ENCODE measurements at places on chromosomes 2 and 18.

DNA sequence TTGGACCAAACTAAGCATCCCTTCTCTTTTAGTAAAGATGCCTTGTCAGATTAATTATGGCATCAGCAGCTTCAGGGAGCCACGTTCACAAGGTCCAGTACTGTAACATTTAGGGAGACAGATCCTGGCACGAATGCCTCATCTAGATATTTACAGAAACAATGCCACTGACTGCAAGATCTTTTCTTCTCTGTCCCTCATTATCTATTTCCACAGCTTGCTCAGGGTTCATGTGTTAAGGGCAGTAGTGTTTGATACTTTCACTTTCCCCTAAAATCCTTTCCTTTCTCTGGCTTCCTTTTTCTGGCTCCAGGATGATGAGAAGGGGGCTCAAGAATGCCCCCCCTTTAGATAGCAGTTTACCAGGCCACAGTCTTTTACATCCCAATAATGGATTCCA is 393.9 kb downstream of the BCL11A start:
- no peak for DNase-seq

GRCh38 chr2:79771493-79771892 is 258.6 kb downstream of the CTNNA2 start:
- no peak for DNase-seq

- DNase-seq = no peak
These were observed 158.4 kb downstream of the GALNT14 start for GRCh38 chr2:30979822-30980245.

GRCh38 chr2:49719241-49719640 is 564.9 kb upstream of the FSHR start:
- DNase-seq = no peak

DNA sequence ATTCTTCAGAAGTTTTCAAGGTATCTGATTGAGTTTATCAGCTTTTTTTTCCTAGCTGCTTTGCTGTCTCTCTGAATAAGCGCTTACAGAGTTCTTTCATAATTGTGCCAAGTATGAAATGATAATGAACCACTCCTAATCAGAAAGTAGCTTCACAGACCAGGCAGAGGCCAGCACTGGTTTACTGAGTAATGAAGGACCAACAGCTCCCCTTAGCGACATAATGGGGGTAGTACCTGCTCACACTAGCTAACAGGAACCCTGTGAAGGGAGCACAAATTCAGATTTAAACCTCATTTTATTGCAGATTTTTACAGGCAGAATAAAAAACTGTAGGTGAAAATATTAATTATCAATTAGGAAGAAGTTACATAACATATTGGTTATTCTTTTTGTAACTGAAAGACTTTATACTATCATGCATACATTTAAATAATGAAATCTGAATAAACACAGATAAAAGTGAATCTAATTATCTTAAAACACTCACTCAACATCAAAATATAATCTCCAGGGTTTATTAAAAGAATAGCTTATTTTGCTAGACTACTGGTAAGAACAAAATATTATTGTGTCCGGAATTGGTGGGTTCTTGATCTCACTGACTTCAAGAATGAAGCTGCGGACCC is 53.7 kb upstream of the LRRC30 start:
- no peak for DNase-seq

DNA sequence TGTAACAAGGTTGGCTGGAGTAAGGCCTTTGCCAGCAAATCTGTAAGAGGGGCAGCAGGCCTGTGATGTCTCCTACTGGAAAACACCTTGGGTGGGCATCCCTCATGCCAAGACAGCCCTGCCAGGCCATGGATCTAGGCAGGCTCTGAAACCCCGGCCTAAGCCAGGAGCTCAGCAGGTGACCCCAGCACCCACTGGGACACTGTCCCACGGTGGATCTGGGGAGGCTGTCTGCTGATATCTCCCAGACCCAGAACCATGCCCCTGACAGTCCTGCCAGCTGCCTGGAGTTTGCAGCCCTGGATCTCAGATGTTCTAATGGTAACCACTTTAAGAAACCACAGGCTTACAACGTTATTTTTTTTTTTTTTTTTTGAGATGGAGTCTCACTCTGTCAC is 117.7 kb downstream of the ZNF516 start:
- peak; percentile 61 for DNase-seq

GRCh38 chr2:214774108-214774507 is 35.4 kb downstream of the BARD1 start:
- no peak for DNase-seq

- DNase-seq = no peak
These were observed 95.6 kb downstream of the LAMA3 start for GRCh38 chr18:23784832-23785245.

GRCh38 chr2:233447506-233448219 is 93.4 kb downstream of the DGKD start:
- peak; percentile 76 for DNase-seq

- DNase-seq = no peak
These were observed 7.6 kb downstream of the TTC39C start for GRCh38 chr18:24022161-24022560.

GRCh38 chr2:144217853-144218633 is 301.9 kb downstream of the ZEB2 start:
- DNase-seq = no peak

DNA sequence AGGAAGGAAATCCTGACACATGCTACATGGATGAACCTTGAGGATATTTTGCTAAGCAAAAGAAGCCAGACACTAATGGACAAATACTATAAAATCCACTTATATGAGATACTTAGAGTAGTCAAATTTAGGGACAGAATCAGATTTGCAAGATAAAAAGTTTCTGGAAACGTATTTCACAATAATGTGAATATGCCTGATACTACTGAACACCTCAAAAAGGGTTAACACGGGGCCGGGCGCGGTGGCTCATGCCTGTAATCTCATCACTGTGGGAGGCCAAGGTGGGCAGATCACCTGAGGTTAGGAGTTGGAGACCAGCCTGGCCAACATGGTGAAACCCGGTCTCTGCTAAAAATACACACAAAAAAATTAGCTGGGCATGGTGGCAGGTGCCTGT is 1.7 kb upstream of the RMC1 start:
- DNase-seq = no peak

GRCh38 chr2:179917272-179917671 is 55.9 kb upstream of the ZNF385B start:
- DNase-seq = no peak

DNA sequence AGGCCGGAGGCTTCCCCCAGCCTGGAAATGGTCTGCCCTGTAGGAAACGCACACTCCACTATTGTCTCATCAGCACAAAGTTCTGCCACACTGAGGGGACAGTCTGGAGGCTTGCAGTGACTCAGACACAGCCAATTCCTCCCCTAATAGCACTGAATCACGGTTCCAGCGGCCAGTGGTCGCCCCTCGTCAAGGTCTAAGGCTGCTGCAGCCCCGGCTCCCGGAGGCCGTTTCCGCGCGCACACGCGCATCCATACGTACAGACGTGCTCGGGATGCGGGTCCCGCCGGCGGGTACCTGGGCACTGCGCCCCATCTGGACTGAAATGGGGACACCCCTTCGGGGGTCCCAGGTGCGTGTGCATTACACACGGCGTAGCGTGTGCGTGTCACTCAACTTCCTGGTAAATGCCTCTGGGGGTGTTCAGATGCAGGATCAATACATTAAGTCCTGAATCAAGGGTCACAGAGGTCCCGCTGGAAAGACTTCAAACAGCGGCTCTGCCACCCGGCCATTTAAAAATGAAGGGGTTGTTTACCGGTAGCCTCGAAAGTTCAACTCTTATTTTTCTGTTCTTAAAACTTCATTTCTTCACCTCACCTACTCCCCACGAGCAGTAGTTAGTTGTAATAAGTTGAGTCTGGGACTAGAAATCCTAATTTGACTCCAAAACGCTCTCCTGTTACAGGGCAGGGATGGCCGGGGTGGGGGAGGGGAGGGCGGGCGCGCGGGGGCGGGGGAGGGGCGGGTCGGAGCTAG is 572 bp upstream of the ZNF516 start:
- DNase-seq = peak; percentile 91

Measured in lower leg skin (tissue), 4 donors.